Skin of body (tissue), 3 donors: ENCODE measurements at places on chromosomes 3 and 15. TPM values are rescaled to one million over a fixed set of nuclear protein-coding genes. Genes with fewer than 3 reads are reported as not detected.
A peak's percentile ranks its signal among the peaks of the same experiment; 100 is the strongest.

DNA sequence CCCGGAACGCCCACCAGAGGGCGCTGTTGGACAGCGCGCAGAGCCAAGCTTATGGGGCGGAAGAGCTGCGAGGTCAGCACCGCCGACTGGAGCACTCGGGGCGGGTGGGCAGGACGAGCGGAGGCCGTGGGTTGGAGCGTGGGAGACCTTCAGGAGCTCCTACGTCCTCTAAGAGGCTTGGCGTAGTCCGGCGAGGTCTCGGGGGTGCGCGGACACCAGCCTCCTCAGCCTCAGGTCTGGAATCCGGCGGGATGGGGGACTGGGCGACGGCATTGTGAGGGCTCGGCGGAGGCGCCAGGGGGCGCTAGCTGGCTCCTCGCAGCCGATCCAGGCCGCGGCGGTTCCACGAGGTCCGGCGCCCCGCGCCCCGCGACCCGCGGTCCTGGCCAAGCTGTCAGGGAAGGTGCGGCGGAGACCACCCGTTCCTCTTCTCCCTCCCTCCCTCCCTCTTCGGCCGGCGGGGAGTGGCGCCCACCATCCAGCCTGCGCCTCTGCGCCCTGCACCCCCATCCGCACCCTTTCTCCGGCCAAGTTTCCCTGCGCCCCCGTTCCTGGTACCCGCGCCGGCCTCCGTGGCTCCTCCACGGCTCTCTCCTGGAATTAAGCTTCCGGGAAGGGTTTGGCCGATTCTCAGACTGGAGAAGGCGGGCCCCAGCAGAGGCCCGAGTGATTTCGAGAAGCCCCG lies 24.3 kb upstream of the POLG start:
- peak; percentile 71 for DNase-seq

- DNase-seq = peak; percentile 20
Observed at GRCh38 chr3:20056725-20057611, 16.7 kb downstream of the KAT2B start.

The RBP2 gene
- not detected for total RNA-seq

The GHSR gene
- not detected for total RNA-seq

- DNase-seq = no peak
Observed at GRCh38 chr3:127677541-127678314, 5.0 kb downstream of the ABTB1 start.

DNA sequence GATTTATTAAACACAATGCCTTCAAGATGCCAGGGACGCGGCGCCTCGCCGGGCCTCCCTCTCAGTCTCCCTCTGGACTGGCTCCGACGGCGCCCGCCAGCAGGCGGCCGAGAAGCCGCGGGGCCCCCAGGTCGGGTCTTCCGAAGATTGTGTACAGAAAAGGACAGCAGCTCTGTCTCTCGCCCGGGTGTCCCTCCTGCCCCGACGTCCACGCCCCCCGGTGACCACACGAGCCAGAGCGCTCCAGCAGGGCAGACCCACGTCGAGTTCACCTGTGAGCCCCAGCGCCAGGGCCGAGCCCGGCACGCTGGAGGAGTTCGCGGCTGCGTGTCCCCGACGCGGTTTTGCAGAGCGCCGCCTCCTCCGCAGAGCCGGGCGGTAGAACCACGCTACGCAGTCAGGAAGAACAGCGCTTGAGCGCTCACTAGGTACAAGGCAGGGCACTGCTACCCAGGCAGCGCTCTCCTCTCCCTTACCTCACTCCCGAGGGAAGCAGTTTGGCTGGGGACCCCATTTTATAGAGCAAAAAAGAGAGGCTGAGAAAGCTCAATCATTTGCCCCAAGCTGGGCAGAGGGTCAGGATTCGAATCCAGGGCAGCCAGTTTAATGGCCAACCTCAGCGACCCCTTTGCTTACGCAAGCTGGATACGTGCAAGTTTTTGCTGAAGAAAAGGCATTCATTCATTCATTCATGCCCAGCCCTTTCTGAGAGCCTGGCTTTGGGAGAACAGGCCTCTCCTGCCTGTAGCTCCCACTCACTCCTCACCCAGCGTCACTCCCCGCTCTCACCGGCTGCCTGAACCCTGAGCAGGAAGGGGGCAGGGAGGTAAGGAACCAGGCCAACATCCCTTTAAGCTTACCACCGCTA lies 3.0 kb upstream of the TLE3 start:
- peak; percentile 59 for DNase-seq

DNA sequence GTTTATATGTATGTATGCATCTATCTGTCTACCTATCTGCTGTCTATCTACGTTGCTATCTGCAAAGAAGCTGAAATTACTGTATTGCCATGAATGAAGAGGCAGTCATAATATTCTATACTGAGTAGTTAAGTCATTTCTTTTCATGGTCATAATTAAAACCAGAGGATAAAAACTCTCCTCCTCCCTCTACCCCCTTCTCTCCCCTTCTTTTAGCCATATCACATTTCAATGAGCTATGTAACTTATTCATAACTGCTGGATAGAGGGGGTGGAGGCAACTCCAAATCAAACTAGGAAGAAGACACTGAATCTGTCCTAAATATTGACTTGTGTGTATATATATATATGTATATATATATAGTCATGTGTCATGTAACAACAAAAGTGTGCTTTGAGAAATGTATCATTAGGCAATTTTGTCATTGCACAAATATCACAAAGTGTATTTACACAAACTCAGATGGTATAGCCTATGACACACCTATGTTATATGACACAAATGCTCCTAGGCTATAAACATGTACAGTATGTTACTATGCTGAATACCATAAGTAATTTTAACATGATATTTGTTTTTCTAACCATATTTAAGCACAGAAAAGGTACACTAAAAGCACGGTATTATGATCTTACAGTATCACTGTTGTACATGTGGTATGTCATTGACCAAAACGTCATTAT lies 229.7 kb upstream of the KCNMB2 start:
- no peak for DNase-seq

The SKOR1 gene
- 0.10 TPM for total RNA-seq

- DNase-seq = no peak
Observed at GRCh38 chr15:85726454-85726853, 68.3 kb downstream of the KLHL25 start.

The CCR3 gene
- 0.49 TPM for total RNA-seq

GRCh38 chr3:127682561-127682960 lies 9.8 kb downstream of the ABTB1 start:
- DNase-seq = no peak

DNA sequence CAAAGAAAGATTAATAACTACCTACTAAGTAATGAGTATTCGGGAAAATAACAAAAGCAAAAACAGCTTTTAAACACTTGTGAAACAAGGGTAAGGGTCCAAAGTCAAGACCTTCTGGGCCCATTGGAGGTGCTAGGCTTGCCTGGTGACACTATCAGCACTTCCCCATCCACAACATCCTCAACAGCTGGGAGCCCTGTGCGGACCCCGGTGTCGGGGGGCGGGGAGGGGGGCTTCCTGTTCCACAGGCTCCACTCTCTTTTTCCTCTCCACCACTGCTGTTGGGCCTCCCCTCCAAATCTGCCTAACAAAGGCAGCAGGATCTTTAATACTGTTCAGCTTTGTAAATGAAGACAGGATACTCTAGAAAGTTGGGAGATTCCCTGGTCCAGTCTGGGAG lies 21.6 kb downstream of the NGRN start:
- no peak for DNase-seq

The PCSK6 gene
- total RNA-seq = 20.9 TPM

The SH2D7 gene
- total RNA-seq = not detected

GRCh38 chr15:90829942-90830440 lies 38.4 kb upstream of the FURIN start:
- no peak for DNase-seq

- no peak for DNase-seq
Observed at GRCh38 chr15:31484986-31485385, 158.4 kb downstream of the KLF13 start.

- DNase-seq = no peak
Observed at GRCh38 chr3:142998439-142998838, 2.9 kb upstream of the U2SURP start.

GRCh38 chr3:101183151-101183550 lies 137.2 kb downstream of the IMPG2 start:
- DNase-seq = no peak

DNA sequence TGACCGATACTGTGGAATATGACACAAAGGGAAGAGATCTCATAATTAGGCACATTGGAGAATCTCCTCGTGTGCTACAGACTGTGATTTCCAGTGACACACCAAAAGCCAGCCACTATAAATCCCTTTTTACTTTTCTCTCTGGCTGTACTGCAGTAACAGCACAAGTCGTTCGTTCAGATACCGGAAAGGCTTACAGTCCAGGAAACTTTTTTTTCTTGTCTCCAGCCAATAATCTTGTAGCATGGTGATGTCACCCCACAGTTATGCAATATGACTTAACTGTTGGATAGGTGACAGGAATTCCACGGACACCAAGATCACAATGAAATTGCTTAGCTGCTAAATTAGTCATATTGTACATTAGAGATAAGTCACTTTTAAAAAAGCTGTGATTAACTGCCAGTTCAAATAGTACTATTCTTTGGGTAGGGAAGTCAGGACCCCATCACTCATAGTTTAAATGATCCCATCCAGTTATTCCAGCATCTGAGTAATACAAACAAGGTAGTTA lies 36.3 kb upstream of the TSC22D2 start:
- peak; percentile 98 for DNase-seq

The SLC6A20 gene
- total RNA-seq = 0.39 TPM

DNA sequence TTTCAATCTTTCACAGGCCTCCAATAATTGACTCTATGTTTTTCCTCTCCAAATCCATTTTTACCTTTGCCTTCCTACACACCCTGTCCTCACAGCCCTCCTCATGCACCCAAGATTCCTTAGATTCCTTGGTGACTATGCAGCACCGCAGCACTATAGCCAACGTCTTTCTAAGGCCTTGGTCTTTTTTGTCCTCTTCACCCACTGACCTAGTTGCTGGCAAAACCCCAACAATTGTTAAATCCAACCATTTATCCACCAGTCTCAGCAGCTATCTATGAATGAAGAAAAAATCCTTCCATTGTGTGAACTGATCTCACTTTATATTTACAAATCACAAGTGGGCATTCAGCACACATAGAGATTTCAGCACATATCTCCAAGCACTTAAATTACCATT lies 203.9 kb downstream of the VGLL3 start:
- no peak for DNase-seq

GRCh38 chr15:31379042-31379441 lies 52.4 kb downstream of the KLF13 start:
- peak; percentile 13 for DNase-seq

DNA sequence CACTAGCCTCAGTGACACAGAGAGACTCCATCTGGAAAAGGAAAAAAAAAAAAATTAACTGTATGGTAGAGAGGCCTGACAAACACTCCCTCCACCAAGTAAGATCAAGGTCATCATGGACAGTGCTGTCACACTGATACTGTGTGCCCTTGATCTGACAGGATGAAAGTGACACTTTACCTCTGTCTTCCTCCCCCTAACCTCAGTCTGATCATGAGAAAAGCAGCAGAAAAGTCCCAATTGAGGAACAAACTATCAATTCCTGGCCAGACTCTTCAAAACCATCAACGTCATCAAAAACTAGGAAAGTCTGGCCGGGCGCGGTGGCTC lies 26.7 kb downstream of the PGPEP1L start:
- DNase-seq = no peak

GRCh38 chr15:69061414-69061842 lies 46.9 kb downstream of the NOX5 start:
- no peak for DNase-seq

DNA sequence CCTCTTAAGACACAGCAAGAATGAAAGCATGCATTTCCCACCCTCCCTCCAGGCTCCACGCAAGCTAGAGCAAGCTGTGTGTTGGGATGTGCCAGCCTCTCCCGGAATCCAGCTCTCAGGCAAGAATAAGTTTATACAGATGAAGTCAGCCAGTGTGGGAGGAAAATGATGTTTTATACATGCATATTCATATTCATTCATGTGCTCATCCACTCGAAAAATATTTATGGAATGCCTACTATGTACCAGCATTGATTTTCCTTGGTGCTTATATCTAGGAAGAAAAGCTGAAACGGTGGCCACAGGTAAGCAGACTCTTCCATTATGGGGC lies 62.7 kb downstream of the KLHL6 start:
- DNase-seq = no peak

The SLC6A11 gene
- 0.49 TPM for total RNA-seq

DNA sequence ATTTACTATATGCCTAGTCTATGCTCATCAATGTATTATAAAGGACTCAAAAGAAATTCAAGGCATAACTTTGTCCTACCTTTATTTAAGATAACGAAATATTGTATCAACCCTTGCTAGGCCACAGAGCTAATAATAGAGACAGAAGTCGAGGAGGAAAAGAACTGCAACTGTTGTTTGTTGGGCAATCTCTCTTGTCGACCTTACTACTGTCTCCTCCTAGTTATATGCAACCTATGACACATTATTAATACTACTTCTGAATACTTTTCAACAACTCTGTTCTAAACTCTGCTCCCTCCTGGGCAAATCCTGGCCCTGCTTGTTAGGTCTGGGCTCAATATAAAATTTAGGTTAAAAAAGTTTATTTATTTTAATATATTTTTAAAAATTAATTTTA lies 24.6 kb downstream of the SPPL2A start:
- DNase-seq = no peak
